ENCODE measurements at places on chromosomes 16 and 17. TPM values are rescaled to one million over a fixed set of nuclear protein-coding genes. Genes with fewer than 3 reads are reported as not detected.

DNA sequence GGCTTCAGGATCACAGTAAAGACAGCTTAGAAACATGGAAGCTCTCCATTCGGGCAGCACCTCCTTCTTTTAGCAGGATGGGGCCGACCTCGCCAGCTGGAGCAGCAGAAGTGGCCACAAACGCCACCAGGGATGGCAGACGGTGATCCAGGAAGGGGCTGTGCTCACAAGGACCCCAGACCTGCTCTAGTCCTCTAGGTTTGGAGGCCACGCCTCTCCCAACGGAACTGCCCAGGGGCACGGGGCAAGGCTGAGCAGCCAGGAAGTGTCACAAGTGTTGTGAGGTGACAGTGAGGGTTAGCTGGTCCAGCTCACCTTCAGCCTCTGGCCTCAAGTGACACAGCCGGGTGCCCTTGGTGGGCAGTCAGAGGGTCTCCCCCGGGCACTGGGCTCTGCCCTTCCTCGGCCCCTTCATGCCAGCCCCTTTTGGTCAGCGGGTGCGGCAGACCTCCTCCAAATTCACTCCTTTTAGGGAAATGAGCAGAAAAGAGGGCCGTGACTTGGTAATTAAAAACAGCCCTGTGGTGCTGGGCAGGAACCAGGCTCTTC, 20.4 kb downstream of the CEP295NL start:
- DNase-seq: no peak

DNA sequence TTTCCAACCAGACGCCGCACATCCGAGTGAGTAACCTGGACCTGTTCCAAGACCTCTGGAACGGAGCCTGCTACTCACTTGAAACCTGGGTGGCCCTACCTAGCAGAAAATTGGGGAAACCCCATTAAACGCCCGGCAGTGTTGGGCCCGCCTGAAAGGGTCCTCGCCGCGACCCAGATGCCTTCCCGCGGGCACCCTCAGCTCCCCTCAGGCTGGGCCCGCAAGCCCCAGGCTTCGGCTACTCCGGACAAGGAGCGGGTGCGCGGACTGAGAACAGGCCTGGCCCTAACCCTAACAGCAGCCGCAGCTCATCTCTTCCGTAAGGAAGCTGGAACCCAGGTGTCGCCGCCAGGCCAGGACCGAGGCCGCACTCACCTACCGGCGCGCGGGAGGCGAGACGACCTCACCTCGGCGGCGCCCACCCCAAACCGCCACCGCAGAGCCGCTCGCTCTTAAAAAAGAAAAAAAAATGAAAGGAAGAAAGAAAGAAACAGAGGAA, 344 bp downstream of the PSME3IP1 start:
- no peak for DNase-seq

DNA sequence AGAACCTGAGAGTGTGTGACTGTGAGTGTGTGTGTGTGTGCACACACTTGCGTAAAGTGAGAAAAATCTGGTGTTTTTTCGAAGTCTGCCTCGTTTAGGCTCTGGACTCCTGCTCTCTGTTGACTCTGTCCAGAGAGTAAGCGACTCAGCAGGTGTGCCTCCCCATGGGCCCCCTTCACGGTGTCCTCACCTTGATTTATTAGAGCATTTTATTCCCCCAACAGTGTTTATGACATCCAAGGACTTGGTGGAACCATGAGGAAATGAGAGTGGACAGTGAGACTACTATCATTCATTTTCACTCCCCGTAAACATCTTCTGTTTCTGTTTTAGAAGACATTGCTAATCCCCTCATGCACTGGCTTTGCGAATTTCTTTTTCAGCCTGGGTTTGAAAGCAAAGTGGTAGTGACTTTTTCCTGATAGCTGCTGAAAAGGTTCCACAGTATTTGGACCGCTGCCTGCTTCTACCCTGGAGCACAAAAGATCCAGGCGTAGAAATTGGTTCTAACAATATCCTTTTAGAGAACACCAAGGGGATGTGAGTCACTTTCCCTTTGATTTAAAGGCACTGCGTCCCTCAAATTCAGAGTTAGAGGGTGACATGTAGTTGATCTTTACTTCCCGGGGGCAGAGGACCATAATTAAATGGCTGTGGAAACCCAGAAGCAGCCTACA, 218.2 kb downstream of the WWOX start:
- DNase-seq: no peak

DNA sequence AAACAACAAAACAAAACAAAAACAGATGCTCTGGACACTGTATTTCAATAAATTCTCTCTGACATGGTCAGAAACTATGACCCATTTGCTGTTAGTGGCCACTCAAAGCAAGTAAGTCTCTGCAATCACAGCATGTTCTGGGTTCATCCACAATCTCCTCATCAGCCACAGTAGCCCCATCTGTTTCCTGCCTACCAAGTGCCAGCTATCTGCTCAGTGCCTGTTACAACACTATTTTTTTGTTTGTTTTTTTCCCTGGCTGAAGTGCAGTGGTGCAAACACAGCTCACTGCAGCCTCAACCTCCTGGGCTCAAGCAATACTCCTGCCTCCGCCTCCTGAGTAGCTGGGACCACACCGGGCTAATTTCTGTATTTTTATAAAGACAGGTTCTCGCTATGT, 137.9 kb downstream of the SOX9 start:
- no peak for DNase-seq

DNA sequence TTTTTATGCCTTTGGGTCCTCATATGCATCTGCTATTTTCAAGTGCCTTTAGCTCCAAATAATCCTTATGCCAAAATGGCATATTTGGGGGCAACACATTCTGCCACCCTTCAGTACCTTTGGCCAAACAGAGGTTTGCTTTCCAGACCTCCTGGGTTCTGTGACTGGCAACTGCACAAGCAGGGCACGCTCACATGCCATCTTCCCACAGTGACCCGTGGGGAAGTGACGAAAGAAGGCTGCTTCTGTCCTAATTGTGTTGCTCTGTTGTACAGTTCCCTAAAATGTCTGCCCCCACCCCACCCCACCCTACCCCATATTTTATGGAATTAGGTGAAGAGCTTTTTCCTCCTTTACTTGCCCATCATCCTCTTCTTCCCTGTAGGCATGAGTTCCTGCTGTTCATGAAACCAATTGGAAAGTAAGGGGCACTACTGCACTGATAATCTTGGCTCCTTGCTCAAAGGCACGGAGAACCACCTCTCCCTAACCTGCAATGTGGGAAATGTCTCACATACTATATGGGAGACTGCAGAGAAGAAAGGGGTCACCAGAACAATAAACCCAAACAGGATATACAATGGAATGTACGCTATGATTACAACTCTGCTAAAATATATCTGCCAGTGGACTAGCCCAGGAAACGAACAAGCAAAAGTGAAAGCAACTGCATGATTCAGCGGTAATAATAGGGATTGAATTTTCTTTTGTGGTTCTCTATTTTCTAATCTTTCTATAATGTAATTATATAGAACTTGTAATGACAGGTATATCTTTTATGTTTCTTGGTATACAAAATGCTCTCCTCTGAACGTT, 3.3 kb upstream of the SLFN12L start:
- DNase-seq: no peak

DNA sequence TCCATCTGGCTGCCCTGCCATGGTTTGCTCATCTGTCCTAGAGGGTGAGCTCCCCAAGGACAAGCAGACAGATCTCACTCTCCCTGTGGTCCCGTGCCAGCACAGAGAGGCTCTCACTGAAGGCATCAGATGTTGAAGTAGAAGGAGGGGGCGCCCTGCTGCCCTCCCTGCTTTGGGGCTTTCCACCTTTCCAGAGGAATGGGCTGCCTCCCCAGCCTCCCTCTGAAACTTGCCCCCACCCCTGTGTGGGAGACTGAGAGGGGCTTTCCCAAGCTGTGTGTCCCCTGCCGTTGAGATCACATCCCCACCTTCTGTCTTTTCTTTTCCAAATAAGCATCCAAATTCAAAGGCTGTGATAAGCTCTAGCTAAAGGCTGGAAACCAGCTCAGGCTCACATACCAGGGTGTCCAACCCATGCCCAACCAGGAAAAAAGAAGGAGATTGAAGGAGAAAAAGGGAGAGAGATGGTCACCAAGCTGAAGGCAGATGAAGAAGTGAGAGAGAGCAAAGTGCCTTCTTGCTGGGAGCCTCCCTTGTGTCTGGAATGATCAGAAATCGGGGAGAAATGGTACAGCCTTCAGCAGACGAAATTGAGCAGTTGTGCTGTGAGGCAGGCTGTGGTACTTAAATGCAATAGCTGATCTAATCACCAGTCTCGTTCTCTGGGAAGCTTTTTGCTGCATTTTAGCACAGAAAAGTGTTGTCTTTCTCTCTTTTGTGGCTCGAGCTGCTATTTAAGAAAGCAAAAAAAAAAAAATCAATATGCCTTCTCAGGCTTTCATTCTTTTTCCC, 145.9 kb upstream of the LHX1 start:
- DNase-seq: no peak

DNA sequence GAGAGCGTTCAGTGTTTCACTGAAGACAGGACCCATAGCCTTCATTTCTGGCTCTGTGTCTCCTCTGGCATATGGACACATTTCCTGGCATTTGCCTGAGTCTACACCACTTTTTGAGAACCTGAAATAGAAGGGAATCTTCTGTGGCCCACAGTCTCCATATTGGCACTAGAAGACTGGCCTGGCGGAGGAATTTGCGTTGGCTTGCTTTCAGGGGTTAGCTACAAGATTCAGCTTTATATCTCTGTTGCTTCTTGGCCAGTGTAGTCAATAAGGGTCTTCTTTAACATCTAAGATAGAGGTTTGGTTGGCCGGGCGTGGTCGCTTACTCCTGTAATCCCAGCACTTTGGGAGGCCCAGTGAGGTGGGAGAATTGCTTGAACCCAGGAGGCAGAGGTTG, 12.8 kb upstream of the CLEC18C start:
- no peak for DNase-seq

GRCh38 chr17:72187556-72187955, 66.7 kb downstream of the SOX9 start:
- no peak for DNase-seq

- DNase-seq: no peak
Observed at GRCh38 chr16:35339337-35339736, 1879.9 kb downstream of the TP53TG3F start.

- no peak for DNase-seq
Observed at GRCh38 chr16:25796239-25796638, 104.5 kb downstream of the HS3ST4 start.

- DNase-seq: no peak
Observed at GRCh38 chr16:82639263-82639662, 12.5 kb downstream of the CDH13 start.

DNA sequence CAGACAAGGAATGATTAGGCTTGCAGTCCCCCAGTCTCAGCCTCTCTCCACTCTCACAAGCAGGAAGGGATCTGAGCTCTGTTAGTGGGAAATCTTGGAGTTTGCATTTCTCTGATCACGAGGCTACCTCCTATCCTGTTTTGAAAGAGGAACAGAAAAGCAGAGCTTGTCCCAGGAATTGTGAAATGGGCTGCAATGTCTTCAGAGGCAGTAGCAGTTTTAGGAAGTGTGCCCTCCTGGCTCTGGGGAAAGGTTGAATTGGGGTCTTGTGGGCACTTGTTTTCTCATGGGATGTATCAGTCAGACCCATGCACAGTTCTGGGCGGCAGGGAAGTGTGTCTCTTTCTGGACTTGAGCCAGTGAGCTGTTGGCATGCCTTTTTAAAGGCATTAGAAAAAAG, 22.8 kb downstream of the NUP85 start:
- DNase-seq: no peak

GRCh38 chr16:29680180-29680598, 1.2 kb downstream of the QPRT start:
- DNase-seq: peak; percentile 87

GRCh38 chr17:77495575-77495974, 354.8 kb downstream of the SEC14L1 start:
- no peak for DNase-seq

GRCh38 chr17:81918832-81919545, 1.0 kb upstream of the SIRT7 start:
- DNase-seq: no peak

GRCh38 chr17:79544142-79544914, 66.5 kb downstream of the RBFOX3 start:
- DNase-seq: no peak

- no peak for DNase-seq
Observed at GRCh38 chr16:551210-551609, 9.0 kb upstream of the PRR35 start.

DNA sequence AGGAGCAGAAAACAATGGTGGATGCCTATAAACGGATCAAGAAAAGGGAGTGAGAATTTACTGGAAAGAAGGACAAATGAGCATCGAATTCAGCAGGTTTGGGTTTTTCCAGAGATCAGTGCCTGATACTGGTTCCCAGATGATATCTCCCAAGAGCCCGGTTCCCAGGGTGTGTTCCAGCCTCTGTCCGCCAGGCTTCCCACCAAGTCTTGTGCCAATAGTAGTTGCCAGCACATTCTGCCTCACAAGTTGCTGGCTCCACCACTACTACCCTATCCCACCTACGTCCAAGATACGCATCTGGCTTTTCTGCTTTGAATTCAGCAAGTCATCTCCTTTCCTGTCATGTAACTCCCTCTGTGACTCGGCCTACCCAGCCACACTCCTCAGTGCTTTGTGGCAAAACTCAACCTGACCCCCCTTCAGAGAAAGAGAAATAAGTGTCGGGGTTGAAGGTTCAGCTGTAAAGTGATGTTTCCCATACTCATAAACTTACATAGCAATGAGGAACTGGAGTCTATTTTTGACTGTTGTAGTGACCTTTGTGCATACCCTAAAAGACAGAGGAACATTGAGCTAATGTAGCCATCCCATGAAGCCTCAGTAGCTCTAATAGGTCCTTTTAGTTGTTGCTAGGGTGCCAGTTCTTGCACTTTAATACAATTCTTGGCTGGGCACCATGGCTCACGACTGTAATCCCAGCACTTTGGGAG, 277.0 kb downstream of the IRX3 start:
- DNase-seq: no peak

DNA sequence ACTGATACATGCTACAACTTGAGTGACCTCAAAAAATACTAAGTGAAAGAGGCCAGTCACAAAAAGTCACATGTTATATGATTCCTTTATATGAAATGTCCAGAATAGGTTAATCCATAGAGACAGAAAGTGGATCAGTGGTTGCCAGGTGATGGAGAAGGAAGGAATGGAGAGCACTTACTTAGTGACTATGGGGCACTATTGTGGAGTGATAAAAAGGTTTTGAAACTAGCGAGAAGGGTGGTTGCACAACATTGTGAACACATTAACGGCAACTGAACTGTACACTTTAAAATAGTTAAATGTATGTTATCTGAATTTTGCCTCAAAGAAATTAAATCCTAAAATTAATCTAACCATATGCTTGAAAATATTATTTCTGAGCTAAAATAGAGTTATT, 25.9 kb downstream of the AMFR start:
- DNase-seq: no peak

GRCh38 chr17:13734880-13735279, 133.2 kb upstream of the HS3ST3A1 start:
- no peak for DNase-seq

ALOX15B gene
- 0.07 TPM for total RNA-seq

PIRT gene
- total RNA-seq: not detected

ITGB4 gene
- total RNA-seq: 33.3 TPM
